ENCODE measurements at places on chromosomes 12 and 14.
A peak's percentile ranks its signal among the peaks of the same experiment; 100 is the strongest.

GRCh38 chr14:105733081-105734065, 207.0 kb downstream of the TMEM121 start:
- no peak for DNase-seq

GRCh38 chr12:131142891-131143657, 189.4 kb downstream of the ADGRD1 start:
- peak; percentile 37 for DNase-seq

DNA sequence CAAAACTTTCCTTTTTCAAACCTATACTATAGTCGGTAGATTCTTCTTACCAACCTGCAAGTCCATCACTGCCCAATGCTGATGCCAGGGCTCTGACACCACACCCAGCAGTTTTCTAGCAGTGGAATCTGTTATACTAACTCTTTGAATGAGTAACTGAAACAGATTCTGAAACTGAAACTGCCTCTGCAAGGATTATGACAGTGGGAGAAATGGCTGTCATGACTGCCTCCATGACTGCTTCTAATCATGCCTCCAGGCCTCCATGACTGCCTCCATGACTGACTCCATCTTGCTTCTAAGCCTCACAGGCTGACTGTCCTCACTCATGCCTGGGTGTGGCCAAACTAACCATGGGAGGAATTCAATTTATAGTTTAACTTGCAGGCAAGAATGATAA, 29.4 kb upstream of the OXA1L start:
- DNase-seq, result no peak

- DNase-seq, result no peak
Observed at GRCh38 chr14:61026526-61026925, 45.5 kb downstream of the SLC38A6 start.

All from NCI-H526 (cell line).